ENCODE measurements at places on chromosomes 12 and 14. TPM values are rescaled to one million over a fixed set of nuclear protein-coding genes. Genes with fewer than 3 reads are reported as not detected.

DNA sequence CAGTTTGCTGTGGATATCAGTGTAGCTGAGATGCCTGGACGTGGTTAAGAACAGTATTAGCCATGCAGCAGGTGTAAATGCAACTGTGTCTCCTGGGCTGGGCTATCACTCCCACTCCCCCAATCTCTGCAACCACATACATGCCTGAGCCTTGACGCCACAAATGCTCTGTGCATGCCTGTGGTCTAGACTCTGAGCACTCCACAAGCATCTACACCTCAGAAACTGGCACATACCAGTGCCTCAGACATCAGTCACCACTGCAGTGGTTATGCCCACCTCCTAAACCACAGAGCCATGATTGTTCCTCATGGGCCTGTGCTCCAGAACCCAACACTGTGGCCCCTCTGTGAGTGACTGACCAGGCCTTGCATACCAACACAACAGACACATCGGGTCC, 226.8 kb upstream of the ALG10 start:
- no peaks in the 10 kb centered on the region for H3K36me3 ChIP-seq
- H3K4me1 ChIP-seq, result no peaks in the 10 kb centered on the region

EML5 gene
- total RNA-seq, result 0.38 TPM

GRCh38 chr14:94385553-94386057, 2.8 kb downstream of the SERPINA1 start:
- no peak for DNase-seq
- H3K4me1 ChIP-seq, result no peaks in the 10 kb centered on the region
- H3K27me3 ChIP-seq, result no peaks in the 10 kb centered on the region
- no peak overlapping the region for H3K4me3 ChIP-seq
- no peaks in the 10 kb centered on the region for H3K36me3 ChIP-seq

DNA sequence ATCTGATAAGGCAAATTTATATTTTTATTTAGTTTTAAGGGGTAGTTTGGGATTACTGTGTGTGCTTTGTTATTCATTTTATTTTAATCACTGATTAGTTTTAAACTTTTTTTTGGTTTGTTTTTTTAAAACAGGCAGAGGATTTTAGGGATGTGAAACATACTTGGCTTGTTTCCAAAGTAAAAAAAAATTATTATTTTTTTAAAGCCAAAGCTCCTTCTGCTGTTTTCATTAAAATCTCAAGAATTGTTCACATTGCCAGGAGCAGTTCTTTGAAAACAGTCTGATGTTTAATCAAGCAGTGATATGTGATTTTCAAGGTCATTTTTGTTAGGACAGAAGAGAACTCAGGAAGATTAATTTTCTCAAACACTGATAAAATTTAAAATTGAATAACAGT, 11.2 kb downstream of the TTC8 start:
- H3K36me3 ChIP-seq, result peaks cover under 1% of the 10 kb centered on the region
- DNase-seq, result no peak
- peaks cover 26% of the 10 kb centered on the region for H3K4me1 ChIP-seq
- no peaks in the 10 kb centered on the region for H3K27me3 ChIP-seq
- H3K4me3 ChIP-seq, result no peak overlapping the region

TMEM233 gene
- 0.59 TPM for total RNA-seq

All from heart right ventricle (tissue), 16 donors.